ENCODE measurements at places on chromosomes 3 and 15.

- no peak for DNase-seq
Observed at GRCh38 chr15:38818157-38818790, 253.7 kb upstream of the RASGRP1 start.

DNA sequence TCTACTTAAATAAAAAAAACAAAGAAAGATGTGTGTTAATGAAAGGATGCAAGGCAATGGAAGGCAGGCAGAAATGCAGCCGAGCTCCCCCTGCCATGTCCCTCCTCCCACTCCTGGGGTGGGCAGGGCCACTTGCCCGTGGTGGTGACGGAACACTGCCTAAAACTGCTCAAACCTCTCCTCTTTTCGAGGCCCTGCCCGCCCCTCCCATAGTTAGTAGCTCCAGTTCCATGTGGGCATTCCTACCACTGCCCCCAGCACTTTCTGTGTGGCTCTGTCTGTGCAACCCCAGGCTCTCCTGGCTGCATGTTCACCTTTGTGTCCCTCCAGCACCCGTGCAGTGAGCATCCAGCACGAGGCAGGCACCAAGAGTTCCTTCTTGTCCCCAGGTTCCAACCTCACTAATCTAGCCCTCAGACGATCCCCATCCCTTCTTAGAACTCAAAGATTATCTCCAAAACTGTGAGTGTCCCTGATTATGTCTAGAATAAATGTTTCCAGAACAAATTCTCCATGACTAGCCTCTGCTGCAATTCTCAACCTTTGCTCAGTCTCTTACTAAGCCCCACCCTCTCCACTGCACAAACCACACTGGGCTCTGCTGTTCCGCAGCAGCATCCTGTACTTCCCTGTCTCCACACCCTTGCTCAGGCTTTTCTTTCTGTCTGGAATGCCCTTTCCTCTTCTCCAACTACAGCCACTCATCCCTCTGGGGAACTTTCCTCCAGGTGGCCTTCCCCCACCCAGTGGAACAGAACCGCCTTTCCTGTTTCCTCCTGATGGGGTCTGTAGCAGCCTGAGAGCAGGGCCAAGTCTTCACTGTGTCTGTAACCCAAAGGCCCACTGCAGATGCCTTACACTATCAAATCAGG is 32.6 kb upstream of the SPTBN5 start:
- DNase-seq: no peak

GRCh38 chr3:39387411-39387975 is 4.3 kb downstream of the SLC25A38 start:
- DNase-seq: no peak

- DNase-seq: peak; percentile 68
Observed at GRCh38 chr3:152241142-152242017, 27.3 kb upstream of the MBNL1 start.

DNA sequence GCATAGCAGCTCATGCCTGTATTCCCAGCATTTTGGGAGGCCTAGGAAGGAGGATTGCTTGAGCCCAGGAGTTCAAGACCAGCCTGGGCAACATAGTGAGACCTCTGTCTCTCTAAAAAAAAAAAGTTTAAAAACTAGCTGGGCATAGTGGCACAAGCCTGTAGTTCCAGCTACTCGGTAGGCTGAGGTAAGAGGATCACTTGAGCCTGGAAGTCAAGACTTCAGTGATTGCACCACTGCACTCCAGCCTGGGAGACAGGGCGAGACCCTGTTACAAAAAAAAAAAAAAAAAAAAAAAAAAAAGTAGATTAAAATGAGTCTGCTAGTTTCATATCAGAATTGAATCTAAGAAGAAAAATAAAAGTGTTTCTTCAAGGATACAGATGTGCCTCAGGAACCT is 32.4 kb upstream of the ANPEP start:
- no peak for DNase-seq

DNA sequence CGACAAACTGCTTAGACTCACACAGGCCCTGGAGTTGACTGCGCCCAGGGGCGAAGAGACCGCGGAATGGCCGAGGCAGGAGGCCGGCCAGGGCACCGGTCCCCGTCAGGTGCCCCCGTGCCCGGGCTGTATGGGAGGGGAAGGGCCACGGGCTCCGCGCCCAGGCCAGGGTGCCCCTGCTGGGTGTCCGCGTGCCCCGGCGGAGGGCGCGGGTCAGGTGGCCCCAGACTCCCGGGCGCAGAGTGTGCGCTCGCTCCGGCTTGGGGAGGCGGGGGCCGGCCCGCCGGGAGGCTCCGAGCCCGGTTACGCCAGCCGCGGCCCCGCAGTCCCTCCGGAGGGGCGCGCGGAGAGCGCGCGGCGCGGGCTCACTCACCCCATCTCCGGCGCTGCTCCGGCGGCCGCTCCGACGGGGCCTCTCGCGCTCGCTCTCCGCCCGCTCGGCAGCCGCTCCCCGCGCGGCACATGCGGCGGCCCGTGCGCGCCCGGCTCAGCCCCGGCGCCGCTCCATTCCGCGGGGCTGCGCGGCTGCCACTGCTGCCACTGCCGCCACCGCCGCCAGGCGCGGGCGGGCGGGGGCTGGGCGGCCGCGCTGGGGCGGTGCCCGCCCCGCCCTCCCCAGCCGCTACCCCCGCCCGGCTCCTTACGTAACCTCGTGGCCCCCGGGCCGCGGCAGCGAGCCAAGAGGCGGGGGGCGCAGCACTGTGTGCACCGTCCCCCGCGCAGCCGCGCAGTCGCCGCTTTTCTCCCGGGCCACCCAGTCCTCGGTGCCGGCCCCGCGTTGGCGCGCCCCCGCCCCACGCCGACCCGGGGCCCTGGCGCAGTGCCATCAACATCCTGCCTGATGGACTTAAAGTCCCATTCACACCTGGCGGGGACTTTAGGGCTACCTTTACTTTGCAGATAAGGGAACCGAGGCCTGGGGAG is at the start of gene HOMER2:
TSS of gene HOMER2 (minus strand) at position 563 of the 924 bp plus-strand sequence. CDS start at position 378, 185 bp downstream.
- no peak for DNase-seq

DNA sequence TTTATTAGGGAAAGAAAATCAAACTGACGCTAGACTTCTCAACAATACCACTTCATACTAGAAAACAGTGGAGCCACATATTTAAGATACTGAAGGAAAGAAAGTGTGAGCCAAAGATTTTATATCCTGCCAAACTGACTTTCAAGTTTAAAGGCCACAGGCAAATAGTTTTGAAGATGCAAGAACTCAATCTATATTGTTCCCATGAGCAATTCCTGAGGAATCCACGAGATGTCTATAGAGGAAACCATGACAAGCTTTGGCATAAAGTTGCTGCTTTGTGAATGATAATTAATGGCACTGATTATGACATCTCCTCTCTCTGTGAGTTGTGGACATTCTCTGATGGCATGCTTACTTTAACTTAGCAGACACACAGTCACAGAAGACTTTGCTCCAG is 276.1 kb upstream of the GOLGA6L4 start:
- no peak for DNase-seq

DNA sequence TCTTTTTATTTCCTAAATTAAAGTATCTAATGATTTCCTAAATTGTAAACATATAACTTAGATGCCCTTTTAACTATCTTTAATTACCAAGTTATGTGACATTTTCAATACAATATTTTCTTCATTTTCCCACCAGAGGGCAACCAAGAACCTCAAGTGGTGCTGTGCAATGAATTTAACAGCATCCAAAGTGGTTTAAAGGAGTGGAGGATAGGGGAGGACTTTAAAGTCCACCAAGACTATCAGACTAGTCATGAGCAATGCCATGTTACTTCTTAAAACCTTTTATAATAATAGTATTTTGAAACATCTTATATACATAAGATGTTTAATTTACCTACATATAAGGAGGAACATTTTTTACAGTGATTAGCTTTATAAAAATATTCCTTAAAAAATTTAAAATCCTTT is 74.4 kb downstream of the DLG1 start:
- DNase-seq: peak; percentile 51

DNA sequence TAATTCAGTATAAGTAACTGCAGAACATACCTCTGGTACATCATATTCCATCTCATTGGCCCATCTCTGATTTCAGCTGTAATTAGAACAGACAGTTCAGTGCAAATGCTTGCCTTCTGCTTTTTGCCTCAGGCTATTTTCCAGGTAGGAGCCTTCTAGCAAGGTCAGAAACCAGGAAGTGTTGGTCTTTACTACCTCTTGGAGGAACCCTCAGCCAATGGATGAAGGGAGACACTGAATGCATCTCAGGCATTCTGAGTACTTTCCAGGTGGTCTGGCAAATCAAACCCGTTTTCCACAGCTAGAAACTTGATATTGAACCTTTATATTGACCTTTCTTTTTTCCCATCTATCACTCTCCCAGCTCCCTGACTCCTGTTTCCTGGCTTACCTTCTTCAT is 348.5 kb upstream of the SOX2 start:
- no peak for DNase-seq

DNA sequence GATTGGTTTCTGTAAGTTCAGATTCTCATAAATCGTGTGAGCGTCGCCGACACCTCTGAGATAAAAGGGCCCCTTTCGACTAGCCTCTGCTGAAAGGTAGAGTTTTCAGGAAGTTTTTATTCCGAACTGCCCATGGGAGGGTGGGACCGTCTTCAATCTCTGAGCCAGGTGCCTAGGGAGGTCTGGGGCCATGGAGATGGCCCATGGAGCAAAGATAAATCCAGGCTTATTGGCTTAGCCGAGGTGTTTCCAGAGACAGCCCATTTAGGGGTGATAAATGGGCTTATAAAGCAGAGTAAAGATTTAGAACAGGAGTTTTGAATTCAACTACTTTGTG is 442 bp downstream of the QTRT2 start:
- no peak for DNase-seq

DNA sequence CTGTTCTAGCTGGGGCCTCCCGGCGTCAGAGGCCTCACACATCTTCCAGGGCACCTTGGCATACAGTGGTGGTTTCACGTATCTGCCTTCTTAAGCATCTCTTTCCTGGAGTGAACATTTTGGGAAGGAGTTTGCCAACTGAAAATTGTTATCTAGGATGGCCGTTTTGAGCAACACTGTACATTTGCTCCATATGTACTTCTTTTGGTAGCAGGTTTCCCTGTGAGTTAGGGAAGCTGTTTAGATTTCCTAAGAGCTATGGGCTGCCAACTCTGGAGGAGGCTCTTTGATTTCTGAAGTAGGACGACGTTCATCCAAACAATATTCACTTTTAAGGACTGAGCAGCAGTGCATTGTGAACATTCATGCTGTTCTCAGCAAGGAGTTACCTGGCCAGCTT is 665.9 kb downstream of the SQOR start:
- DNase-seq: no peak

DNA sequence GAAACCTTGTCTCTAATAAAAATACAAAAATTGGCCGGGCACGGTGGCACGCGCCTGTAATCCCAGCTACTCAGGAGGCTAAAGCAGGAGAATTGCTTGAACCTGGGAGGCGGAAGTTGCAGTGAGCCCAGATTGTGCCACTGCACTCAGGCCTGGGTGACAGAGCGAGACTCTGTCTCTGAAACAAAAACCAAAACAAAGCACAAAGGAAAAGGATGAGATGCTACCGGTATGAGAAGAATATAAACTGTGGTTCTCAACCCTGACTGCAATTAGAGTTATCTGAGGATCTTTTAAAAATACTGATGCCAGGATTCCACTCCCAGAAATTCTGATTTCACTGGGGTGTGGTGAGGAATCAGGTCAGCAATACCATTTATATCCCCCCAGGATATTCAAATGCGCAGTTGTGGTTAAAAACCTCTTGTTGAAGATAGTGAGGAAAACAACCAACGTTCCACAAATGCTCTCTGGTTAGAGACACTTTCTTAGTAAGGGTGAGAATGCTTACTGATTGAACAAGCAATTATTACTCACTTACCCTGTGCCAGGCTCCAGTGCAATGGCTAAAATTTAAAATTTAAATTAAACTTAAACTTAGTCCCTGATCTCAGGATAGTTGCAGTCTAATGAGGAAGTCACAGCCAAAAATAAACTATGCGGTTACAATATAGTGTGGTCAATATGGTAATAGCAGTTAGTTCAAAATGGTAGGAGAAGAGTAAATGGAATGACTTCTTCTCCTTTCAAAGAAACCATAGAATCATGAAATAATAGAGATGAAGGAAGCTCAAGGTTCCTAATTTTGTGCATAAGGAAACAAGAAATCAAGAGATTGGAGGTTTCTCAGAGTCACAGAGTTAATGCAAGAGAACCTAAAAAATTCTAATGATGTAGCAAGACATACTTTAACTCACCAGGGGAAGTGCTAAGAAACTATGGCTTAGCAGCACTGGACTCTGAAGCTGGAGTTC is 109.5 kb downstream of the SSR3 start:
- DNase-seq: no peak

- DNase-seq: peak; percentile 80
Observed at GRCh38 chr15:68389936-68390817, 41.8 kb downstream of the ITGA11 start.

- no peak for DNase-seq
Observed at GRCh38 chr15:77425104-77425503, 4.4 kb downstream of the HMG20A start.

GRCh38 chr3:43243590-43244587 is 42.5 kb upstream of the SNRK start:
- DNase-seq: peak; percentile 10

DNA sequence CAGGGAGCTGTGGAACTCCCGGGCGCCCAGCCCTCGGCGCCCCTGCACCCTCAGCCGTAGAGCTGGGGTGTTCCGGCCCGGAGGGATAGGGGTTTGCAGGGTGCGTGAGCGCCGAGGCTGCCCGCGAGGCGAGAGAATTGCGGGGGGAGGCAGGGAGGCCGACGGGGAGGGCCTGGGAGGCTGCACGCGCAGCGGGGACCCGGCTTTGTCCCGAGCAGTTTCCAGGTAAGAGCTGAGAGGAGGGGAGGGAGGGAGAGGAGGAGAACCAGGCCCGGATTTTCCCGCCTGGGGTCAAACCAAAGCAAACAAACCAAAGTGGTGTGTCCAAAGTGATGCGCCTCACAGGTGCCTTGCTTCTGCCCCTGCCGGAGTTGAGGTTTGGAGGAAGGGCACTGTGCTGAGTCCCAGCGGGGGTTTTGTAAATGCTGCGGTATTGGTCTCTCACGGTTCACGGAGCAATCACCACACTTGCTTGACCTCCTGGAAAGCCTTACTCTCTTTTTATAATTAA is 146.4 kb downstream of the TJP1 start:
- no peak for DNase-seq

- no peak for DNase-seq
Observed at GRCh38 chr3:8658306-8659212, 14.0 kb upstream of the SSUH2 start.

DNA sequence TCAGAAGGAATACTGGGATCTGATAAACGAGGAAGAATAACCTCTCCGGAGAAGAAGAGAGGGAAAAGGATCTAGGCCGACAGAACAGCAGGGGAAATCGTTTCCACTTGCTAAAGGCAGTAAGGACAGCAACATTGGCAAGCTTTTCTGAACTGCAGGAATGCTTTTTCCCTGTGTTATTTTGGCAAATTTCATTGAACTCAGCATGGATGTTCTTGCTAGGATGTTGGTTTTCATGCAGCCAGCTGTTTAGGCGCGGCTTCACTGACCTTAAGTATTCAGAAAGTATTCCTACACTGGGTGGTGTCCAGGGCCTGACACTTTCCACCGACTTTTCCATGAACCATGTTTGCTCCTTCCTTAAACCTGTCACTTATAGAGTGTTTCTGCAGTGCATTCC is 489.7 kb downstream of the CNTN3 start:
- no peak for DNase-seq

DNA sequence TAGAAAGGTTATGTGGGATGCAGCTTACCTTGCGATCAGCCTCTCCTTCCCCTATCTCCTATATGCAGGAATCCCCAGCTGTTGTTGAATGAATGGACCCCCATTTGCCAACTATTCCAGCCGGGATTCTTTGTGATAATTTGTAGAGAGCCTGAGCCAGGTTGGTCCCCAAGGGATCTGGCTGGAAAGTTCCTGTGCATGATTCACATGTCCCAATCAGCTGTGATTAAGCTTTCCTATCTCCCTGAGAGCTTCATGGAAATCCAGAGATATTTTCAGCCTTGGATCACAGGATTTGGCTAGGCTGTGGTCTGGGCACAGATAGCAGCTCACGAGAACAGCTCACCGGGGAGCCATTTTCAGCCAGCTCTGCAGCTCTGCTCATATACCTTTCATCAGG is 76.7 kb downstream of the ARNT2 start:
- no peak for DNase-seq

Data from activated CD4-positive, alpha-beta T cell treated with anti-CD3 and anti-CD28 coated beads, Interleukin-2, Interleukin-6, amounts not matched to agents 100 ng/mL and 50 ng/mL, durations not matched to agents 16 hours and 8 hours (primary cell).